ENCODE measurements at places on chromosomes 3 and 15.

GRCh38 chr3:46500656-46501635 lies 3.2 kb downstream of the RTP3 start:
- no peak for DNase-seq

GRCh38 chr15:88090481-88091011 lies 166.0 kb downstream of the NTRK3 start:
- DNase-seq = no peak

GRCh38 chr15:87954793-87955192 lies 301.7 kb downstream of the NTRK3 start:
- no peak for DNase-seq

- DNase-seq = no peak
Observed at GRCh38 chr3:3632449-3632848, 166.8 kb upstream of the LRRN1 start.

GRCh38 chr3:119894195-119894594 lies 112.3 kb downstream of the NR1I2 start:
- DNase-seq = no peak

DNA sequence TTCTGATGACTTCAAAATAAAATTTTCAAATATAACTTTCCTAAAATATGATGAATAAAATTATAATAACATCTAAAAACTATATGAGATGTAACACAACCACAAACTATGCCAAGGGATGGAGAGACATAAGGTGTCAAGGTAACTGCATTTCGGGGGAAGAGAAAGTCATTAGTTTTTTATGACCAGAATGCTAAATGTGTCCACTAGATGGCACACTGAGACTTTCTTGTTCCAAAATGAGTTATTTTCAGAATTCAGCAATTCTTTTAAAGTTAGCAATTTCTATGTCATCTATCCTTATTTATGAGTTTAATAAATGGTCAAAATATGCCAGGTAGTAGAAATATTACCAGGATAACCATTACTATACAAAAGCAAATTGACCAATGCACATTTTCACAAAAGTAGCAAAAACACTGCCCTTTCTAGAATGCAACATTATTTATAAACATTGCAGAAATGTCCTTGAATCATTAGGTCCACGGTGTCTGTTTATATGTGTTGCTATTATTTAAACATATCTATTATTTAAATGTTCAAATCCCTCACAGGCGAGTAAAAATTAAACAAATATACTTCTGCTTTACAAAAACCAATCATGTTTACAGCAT lies 374.2 kb downstream of the PLCL2 start:
- DNase-seq = peak; percentile 8

DNA sequence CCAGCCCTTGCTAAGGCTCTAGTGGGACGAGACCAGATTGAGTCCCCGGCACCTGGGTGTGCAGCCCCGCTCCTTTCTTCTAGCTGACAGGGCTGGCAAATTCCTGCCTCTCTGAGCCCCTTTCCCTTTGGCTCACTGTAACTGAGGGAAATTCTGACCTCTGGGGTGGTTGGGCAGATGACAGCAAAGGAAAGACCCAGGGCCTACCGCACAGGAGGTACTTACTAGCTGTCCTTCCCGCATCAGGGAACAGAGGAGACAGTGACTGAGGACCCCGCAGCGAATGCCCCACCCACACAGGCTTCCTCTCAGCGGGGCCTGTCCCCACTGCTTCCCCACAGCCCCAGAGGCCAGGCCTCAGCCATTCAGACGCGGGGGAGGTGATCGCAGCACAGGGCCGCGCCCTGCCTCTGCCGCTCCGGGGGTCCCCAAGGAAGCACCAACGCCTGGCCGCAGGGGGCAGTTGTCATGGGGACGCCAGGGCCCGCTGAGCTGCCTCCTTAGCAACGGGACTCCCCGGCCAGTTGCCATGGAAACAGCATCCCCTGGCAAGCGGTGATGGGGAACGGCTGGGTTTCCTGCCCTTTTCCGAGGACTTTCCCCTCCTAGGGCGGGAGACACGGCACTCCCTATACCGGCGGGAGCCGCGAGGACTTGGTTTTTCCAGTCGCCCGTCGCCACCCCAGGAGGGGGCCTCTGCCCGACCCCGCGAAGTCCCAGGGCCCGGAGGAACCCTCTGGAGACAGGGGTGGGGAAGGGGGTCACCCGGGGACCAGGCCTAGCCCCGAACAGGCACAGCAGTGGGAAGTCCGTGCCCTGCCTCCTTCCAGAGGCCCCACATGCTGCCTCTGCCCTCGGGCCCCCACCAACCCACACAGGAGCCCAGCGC lies 50.1 kb downstream of the HCN4 start:
- no peak for DNase-seq

DNA sequence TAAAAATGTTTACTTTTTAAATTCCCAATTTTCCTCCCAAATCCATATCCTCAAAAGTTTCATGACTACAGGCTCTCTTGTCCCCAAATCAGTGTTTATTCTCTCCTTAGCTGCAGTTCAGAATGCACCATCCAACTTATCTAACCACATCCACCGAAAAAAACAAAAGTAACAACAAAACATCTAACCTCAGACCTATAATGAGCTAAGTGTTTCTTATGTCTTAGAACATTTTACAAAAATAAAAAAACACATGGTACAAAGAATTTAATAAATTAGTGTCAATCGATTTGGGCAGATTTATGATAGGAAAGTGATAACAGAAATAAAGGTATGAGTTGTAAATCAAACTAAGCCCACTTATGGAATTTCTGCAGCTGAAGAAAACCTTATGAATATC lies 13.6 kb downstream of the SATB1 start:
- DNase-seq = no peak

DNA sequence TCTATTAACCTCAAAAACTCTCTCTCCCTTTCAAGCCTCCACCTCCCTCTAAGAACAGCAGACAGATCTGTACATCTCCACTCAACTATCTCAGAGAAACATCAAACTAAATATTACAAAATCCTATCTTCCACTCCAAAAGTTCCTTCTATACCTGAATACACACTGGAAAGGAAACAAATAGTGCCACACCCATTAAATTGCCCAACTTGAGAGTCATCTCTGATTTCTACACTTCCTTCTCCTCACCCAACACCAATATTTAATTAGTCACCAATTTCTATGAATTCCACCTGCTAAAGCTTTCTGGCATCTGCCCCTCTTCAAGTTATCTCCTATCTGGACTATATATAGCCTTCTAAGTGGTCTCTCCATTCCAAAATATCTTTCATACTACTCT lies 65.8 kb downstream of the PEAK1 start:
- no peak for DNase-seq

DNA sequence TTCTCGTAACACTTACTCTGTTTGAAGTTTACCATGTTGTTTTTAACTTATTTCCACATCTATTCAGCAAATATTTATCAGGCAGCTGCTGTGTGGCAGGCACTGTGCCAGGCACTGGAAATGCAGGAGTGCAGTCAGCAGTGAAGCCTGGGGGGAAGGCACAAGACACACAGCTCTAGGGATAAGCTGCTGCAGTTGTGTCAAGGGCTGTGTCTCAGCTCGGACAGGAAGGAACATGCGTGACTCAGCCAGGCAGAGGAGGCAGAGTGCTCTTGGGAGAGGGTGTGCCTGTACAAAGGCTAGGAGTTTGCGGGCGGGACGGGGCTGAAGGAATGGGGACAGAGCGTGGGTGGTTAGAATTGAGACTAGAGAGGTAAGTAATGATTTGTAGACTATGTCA lies 24.7 kb downstream of the LYSMD4 start:
- peak; percentile 55 for DNase-seq

All from H54 (cell line).